ENCODE measurements at places on chromosomes 4 and X.

GRCh38 chr4:76614589-76614988, 179.6 kb downstream of the SHROOM3 start:
- no peak for DNase-seq

DNA sequence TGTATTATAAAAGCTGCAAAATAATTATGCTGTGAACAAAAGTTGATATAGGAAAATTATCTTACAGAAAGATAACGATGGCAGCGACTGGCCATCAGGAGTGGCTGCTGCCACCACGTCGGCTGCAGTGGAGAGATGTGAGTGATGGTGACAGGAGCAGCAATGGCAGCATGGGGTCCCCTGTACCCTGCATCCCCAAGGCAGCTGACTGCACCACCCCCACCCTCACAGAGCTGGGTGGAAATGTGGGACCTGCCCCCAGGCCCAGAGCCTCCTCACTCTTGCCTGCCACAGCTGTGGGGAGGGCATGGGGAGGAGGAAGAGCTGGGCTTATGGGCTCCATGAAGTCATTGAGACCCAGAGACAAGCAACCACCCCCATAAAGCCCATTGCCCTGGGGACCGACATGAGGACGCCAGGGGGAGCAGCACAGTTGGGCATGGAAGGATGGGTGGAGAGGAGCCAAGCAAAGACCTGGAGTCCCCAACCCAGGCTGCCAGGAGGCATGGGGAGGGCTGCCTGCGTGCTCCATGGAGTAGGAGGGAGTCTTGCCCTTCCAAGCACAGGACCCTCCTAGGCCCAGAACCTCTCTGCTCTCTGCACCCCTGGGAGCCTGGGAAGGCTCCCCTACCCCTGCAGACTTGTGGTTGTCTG, 1090.5 kb downstream of the PCDH18 start:
- DNase-seq: no peak

GRCh38 chr4:71709961-71710360, 73.9 kb downstream of the GC start:
- DNase-seq: no peak

DNA sequence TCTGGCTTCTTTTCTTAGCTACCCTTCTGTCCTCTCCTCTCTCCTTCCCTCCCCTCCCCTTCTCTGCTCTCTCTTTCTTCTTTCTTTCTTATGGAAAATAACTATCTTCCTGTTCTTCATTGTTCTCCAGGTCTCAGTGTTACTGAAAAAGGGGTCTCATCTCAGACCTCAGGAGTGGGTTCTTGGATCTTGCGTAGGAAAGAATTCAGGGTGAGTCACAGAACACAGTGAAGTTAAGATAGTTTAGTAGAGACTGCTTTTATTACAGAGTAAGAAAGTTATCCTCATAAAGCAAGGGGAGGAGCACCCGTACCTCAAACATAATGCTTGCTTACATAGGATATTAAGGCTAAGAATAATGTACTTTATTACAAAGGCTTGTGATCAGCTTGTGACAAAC, 31.8 kb upstream of the CWH43 start:
- no peak for DNase-seq

DNA sequence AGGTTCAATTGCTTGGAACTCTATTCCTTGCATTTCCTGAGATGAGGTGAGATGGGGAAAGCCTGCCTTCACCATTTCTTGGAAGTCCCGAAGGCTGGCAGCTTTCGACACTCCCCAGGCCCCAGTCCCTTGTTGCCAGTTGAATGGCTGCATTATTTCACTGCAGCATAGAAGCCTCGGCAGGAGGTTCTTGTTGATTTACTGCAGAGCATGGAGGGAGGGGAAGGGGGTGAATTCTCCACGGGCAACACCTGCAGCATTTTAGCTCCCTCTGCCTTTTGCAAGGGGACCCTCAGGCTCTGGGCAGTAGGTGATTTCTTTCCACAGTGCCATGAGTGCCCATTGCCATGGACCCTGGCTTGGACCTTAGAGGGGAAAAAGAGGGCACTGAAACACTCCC, 10.7 kb upstream of the BCLAF3 start:
- no peak for DNase-seq

DNA sequence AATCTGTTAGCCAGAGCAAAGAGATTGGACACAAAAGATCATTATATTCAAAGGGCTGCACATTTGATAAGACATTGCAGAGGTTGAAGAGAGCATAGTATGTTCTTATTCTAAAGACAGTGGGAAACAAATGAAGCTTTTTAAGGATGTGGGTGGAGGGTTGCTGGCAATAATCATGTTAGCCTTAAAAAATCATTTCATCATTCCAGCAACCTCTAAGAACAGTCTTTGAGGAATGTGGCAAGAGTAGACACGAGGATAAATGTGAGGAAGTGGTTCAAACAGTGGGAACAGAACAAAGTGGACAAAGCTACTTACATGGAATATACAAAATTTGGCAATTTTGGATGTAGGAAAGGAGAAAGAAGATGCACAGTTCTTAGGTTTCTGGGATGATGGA, 167.3 kb upstream of the SPRY1 start:
- DNase-seq: no peak

DNA sequence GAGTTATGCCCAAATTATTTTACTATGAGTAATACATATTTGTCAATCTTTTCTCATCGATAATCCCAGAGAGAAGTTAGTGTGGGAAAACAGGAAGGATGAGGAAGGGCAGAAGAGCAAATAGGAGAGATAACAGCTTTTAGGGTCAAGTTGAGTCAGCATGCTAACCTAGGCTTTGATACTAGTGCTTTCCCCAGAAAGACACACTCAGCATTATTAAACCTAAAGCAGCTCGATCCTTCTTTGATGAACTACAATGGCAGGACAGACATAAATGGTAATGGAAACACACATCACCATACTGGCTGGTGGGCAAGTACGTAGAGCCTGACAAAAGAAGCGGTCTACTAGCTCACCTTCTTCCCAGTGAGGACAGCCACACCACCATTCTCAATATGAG, 20.5 kb downstream of the AIFM1 start:
- no peak for DNase-seq

GRCh38 chr4:47913861-47914219, 543 bp downstream of the NFXL1 start:
- DNase-seq: no peak

- no peak for DNase-seq
Observed at GRCh38 chrX:18076434-18076833, 144.3 kb downstream of the BEND2 start.

DNA sequence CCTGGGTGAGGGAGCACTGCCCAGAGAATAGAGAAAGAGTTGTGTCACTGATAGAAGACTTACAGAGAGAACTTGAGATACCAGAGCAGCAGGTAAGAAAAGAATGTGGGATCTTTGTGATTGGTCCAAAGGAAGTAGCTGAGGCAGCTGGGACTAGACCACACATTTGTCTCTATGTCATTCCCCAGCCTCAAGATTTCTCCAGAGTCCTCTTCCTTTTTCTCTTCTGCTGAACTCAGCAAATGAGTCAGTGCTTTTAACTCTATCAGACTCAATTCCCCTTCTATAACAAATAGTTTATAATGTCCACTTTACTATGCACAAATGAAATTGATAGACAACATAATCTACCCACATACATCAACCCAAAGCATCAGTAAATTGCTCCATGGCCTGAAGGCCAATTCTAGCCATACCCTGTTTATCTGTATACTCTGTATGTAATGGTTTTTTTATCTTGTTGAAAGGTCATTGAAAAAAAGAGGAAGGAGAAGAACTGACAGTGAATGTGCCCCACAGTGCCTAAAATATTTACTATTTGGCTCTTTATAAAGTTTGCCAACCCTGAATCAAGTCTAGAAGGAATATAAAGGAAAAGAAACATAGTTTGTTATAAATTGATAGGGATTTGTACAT, 38.2 kb downstream of the ETDC start:
- no peak for DNase-seq

DNA sequence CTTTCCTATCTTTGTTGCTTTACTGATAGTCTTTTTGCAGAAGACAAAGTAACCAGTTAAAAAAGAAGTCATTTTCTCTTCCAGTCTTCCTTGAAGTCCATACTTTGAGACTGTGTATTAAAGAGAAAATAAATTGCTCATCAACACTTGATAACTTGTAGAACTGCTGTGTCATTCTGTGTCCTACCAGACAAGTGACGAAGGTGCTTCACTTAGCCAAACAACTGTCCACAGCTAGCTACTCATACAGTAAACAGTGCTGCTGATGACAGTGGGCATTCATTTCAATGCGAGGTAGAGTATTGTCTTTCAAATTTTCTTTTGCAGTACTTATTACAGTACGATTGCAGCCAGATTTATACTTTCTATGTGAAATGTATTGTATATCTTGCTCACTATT, 11.5 kb downstream of the COL25A1 start:
- no peak for DNase-seq

- DNase-seq: no peak
Observed at GRCh38 chrX:40582811-40583210, 2.0 kb downstream of the ATP6AP2 start.

DNA sequence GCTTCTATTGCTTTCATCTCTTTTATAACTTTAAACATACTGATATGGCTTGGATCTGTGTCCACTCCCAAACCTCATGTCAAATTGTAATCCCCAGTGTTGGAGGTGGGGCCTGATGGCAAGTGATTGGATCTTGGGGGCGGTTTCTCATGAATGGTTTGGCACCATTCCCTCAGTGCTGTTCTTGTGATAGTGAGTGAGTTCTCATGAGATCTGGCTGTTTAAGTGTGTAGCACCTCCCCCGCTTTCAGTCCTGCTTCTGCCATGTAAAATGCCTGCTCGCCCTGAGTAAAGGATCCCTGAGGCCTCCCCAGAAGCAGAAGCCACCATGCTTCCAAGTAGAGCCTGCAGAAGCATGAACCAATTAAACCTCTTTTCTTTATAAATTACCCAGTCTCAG, 17.7 kb downstream of the MND1 start:
- no peak for DNase-seq

DNA sequence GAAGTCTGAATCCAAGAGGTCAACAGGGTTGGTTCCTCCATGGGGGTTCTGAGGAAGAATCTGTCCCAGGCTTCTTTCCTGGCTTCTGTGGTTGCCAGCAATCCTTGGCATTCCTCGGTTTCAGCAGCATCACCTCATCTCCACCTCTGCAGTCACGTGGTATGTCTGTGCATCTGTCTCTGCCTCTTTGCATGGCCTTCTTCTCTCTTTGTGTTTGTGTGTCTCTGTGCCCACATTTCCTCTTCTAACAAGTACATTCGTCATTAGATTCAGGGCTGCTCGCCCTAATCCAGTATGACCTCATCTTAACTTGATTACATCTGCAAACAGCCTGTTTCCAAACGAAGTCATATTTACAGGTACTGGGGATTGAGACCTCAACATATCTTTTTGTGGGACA, 114.0 kb downstream of the BCOR start:
- DNase-seq: no peak

DNA sequence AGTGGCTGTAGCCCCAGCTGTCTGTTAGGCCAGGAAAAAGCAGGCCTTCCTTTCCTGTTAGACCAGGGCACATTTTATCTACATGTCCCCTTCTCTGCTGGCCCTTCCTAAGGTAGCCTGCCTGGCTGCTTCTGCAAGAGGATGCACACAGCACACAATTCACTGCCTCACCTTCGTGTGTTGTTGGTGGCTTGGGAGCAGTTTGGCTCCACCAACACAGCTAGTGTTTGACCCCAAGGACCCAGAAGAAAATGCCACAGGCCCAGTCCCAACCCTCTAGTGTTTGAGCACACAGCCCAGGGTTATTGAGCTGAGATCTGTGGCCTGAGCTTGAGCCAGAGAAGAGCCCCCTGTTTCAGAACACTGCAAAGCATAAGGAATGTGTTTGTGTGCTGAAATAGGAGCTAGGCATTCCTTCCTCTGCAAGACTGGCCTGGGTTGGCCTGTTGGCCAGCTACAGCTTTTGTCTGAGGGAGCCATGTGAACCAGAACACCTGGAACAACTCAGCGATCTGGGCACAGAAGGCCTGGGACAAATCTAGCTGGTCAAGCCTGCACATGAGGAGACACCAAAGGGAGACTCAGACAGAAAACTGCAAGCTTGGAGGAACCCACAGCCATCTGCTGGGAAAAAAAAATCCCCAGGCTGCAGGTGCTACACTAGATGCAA, 26.4 kb downstream of the MAGEE1 start:
- DNase-seq: no peak

- no peak for DNase-seq
Observed at GRCh38 chrX:150074175-150074574, 135.9 kb upstream of the EOLA2 start.

- no peak for DNase-seq
Observed at GRCh38 chr4:16196482-16197393, 29.5 kb downstream of the TAPT1 start.

DNA sequence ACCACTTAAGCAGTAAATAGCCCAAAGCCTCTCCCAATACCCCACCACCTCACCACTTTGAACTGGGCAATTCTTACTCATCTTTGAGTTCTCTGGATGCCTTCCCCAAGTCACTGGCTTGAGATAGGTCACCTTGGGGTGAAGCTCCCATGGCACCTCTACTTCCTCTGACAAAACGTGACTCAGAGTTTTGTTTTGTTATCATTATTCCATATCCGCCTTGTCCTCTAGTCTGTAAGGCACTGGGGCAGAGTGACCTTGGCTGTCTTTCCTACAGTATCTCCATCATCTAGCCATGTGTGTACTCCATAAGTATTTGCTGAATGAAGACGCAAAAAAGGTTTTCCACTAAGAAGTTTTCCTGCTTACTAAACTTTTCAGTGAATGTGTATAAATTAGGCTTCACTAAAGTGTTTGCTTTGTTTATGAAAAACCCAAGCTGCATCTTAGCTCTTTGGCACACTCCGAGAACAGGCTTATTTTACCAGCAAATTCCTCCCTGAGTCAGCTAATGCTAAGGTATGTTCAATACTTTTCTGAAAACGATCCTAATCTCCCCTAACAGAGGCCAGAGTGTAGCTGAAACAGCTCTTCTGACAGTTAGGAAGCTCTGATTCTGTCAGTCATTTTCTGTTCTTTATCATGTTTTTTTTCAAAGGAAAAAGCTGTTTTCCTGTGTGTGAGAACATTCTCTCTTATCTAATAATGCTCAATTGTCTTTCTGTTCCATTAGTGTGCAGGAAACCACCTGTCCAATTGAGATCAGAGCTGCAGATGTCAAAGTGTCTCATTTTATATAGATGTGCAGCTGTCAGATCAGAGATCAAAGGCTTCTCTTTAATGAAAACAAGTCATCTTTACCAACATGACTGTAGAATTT, 30.2 kb upstream of the TSPAN5 start:
- DNase-seq: no peak

- no peak for DNase-seq
Observed at GRCh38 chr4:63663870-63664269, 745.4 kb downstream of the TECRL start.

DNA sequence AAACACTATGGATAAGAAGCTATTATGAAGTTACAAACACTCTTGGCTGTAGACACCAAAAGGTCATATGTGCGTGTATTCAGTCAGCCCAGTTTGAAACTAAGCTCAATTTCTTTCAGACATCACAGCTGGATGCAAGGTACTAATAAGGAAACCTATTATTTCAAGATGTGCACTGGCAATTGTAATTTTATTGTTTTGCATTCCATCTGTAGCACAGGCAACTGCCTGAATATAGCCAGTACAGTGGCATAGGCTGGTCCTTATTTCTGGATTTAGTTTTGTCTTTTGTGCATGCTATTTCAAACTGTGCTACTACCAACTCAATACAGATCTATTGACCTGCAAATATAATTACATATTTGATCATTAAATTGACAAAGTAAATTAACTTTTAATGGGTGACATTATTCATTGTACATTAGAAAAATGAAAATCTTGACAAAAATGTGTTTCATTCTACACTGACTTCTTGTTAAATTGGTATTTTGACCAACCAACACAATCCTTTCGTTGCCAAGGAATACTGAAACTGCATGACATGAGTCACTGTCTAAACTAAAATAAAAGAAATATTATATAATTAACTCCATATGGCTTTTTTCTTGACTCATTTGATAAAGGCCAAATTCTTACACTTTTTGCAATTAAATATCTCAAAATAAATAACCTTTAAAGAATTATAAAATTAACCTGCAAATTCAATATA, 594.3 kb upstream of the ADGRL3 start:
- no peak for DNase-seq
